ENCODE measurements at places on chromosomes 1 and 21.

DNA sequence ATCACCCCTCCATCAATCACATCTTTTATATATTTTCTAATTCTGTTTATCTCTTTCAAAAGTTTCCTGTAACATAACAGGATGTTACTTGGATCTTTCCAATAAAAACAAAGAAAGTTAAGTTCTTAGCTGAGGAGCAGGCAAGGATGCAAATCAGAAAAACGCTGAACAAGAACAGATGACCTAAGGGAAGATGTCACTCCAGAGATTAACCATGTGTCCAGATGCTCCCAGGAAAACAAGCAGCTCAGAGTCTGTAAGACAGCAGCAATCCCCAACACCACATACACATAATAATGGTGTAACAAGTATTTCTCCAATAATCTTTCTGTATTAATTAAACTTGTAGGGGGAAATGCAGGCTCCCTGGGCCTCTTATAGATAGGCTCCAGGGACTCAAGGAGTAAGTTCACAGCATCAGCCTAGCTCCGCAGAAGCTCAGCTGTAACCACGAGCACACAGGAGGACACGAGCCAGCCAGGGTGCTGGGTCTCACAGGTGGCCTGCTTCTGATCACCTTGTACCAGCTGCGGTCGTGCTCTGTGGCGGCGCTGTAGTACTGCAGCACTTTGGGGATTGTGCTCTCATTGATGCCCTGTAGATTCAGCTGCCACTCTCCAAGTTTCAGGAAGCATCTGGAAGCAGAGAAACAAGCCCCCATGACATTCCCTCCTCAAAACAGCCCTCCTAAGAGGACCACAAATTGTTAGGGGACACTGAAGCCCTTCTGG lies 33.1 kb upstream of the EXOSC10 start:
- DNase-seq, result no peak

DNA sequence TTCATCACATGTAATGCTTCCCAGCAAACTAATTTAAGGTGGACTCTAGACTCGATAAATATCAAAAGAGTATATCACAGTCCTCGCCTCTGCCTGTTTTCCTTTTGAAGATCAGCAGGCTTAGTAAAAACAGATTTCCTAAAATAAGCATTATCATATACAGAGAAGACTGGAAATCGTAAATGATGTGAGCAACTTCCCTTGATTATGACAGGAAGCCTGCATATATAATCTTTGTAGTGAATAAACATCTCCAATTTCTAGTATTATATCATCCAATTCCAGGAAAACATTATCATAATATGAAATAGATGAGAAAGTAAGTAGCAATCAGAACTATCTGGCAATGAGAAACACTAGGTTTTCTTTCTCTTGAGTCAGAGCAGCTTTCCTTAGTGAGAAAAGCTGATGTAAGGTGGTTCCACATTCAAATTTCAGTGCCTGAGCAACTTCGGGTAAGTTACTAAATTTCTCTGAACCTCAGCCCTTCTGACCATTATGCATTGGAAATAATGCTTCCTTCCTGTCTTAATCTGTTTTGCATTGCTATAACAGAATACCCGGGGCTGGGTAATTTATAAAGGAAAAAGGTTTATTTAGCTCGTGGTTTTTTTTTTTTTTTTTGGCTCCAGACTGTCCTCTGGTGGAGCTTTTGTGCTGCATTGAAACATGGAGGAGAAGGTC lies 12.6 kb upstream of the POU2F1 start:
- DNase-seq, result no peak

DNA sequence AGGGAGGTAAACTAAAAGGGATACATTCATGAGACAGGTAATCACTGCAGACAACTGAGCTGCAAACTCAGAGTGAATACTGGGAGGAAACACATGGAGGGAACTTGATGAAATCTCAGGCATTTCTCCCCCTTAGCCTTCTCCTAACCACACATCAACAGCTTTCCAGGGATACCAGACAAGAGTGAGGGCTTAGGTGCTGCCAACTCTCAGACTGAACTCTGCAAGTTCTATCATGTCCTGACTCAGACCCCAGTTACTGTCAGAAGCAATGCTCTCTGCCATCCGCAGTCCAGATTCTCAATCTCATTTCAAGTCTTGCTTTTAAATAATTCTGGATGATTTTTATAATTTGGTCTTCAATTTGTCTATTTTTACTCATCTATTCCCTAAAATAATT lies 267.3 kb downstream of the LTN1 start:
- peak; percentile 29 for DNase-seq

DNA sequence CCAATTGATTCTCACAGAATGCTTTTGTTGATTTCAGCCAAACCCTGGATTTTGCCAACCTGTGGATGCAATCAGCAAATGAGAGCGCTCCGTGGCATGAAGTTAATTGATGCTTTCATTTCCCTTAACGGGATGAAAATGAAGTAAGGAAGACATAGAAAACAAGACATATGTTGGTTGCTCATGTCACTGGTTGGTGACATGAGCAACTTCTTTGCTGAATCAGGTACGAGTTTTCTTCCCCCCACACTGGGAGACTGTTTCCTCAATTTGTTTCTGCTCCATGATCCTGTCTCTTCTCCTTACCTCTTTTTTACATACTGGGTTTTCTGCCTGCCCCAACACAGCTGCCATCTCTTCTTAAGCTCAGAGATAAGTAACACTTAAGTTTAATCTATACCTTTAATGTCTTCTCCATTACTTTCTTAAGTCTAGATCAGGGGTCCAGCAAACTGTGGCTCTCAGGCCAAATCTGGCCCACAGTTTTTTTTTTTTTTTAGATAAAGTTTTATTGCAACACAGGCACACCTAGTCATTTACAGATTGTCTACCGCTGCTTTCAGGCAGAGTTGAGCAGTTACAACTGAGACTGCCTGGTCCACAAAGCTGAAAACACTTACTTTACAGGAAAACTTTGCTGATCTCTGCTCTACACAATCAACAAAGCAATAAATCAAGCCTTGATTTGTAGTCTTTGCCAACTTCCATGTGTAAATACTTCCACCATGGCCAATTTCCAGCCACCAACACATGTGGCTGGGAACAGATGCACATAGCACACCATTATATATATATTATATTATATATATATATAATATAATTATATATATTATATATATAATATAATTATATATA lies 13.3 kb downstream of the GPR157 start:
- peak; percentile 46 for DNase-seq
